ENCODE measurements at places on chromosomes 7 and 10.

DNA sequence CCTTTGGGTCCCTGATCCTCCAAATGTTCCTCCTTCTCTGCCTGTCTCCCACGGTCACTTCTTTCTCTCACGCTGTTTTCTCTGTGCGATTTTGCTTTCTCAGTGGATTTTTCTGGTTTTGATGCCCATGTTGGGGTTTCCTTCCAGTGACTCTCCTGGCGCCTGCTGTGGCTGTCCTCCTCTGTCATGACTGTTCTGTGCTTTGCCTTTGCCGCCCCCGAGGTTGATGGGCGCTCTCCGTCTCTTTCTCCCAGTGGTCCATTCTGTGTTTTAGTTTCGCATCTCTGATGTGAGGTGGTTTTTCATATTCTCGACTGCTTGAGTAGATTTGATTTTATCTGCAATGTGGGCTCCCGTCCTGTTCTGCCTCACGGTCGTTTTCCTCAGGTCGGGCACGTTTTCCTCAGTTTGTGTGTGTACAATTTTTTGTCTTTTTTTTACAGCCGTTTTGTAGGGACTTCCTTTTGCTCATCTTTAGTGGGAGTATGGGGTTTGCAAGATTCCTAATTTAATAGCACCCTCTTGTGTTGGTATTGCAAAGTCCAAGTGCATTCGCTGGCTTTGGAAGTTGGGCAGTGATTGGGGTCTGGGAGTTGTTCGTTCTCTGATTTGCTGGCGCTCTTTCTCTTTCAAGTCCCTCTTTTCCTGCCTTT lies 100.0 kb downstream of the INPP5A start:
- no peak for DNase-seq

- DNase-seq = no peak
Measured at GRCh38 chr7:16535500-16535899, 8.9 kb downstream of the LRRC72 start.

- DNase-seq = no peak
Measured at GRCh38 chr10:32937911-32938424, 20.1 kb downstream of the ITGB1 start.

GRCh38 chr10:1213252-1214070 lies 157.3 kb downstream of the WDR37 start:
- no peak for DNase-seq

- DNase-seq = no peak
Measured at GRCh38 chr7:7757576-7757975, 39.2 kb upstream of the RPA3 start.

DNA sequence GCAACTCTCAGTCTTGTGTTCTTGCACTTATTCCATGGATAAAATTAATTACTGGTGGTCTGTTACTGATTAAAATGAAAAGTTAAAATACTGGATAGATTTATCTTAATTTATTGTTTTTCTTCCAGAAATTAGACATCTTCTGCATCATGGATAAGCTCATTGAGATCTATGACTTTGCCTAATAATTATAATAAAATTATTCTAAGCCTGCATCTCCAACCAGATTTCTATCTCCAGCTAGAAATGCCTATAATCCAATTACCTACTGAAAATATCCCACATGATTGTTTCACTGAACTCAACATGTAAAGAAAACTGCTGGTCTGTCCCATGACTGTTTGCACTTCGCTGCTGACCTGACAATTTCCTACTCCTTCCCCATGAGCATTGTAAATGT lies 88.3 kb upstream of the ACBD5 start:
- no peak for DNase-seq

- no peak for DNase-seq
Measured at GRCh38 chr10:19848226-19848985, 32.2 kb downstream of the PLXDC2 start.

- DNase-seq = no peak
Measured at GRCh38 chr7:18429547-18429946, 66.0 kb upstream of the HDAC9 start.

- no peak for DNase-seq
Measured at GRCh38 chr10:96261930-96262329, 9.4 kb downstream of the BLNK start.

- DNase-seq = no peak
Measured at GRCh38 chr7:87007038-87007437, 52.4 kb downstream of the ELAPOR2 start.

DNA sequence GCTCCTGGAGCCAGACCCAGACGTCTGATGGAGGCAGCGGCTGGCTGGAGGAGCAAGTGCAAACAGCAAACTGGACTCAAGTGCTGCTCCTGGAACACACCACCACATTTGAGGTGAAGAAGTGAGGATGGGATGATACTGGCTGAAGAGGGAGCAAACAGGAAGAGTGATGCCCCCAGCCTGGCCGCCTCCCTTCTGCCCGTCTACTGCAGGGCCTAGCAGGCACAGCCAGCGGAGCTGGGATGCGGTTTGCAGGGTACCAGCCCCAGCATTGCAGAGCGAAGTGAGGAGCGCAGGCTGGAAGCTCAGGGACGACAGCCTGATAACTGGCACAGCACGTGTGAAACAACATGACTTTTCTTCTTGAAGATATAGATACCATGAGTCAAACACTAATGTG lies 111.8 kb upstream of the ZNF32 start:
- DNase-seq = no peak

GRCh38 chr10:96494694-96495093 lies 19.0 kb downstream of the TLL2 start:
- DNase-seq = no peak

DNA sequence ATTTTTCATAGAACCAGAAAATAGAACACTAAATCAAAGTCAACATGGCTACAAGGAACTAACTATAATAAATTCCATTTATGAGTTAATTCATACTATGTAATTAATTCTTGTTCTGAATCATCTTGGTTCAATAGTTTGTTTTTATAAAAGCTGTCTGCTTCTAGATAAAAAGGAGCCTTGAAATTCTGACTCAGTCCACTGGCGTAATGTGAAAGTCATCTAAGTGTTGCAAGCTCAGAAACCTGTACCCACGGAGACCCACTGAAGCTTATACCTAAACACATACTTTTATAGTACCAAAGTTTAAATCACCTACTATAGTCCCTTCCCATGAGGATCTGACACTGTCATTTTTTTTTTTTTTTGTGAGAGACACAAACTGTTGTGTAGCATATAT lies 489.4 kb downstream of the SEMA3D start:
- no peak for DNase-seq

DNA sequence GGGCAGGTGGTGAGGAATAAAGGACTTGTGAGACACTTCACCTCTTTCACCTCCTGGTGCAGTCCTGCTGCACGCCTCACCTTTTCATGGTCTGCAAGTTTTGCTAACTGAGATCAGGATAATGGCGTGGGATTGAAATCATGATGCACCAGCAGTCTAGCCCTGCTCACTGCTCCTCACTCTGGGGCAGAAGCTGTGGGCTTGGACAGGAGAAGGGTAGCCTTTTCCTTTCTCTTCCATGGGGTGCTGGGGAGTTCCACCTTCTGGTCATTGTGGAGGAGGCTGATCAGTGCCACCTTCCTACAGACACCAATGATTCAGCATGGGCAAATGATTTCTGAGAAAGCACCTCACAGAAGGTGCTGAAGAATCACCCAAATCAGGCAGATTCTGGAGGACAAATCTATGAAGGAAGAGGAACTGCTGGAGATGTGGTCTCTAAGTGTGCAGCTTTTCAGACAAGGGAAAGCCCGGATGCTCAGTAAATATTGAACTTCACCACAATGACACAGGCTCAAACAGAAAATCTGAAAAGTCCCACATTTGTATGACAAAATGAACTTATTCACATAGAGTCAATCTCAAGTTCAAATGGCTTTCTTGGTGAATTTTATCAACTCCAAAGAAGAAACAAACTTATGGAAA lies 19.7 kb downstream of the MBL2 start:
- DNase-seq = no peak

DNA sequence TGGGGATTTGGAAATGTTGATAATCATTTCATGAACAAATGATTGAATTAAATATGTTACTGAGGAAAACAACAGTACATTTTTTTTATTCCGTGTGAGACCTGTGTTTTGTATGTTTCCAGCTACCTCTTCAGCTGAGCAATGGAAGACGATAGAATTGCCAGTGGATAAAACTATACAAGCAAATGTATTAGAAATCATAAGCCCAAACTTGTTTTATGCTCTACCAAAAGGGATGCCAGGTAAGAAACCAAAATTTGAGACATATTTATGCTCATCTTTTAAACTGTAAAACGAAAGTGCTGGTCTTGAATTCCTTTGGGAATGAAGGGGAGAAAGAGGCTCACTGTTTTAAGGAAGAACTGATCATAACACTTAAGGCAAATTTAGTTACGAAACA lies 17.8 kb upstream of the VWA2 start:
- no peak for DNase-seq

DNA sequence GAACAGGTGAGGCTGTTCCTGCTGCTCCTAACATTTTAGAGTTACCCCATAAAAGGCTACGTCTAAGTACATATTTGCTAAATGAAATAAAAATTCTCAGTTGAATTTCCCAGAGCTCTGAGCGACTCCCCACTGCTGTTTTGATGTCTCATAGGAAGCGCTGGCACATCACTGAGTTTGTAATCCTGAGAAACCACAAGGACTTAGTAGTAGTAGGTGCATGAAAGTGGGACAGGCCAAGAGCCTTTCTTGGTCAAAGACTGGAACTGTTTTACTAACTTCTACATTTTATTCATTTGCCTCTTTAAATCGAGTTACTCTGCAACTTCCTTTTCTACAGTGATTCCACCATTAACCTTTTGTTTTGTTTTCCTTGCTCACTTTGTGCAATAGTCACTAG lies 85.9 kb downstream of the XPNPEP1 start:
- no peak for DNase-seq

GRCh38 chr7:108308903-108309302 lies 147.3 kb downstream of the NRCAM start:
- no peak for DNase-seq

- DNase-seq = no peak
Measured at GRCh38 chr10:120543291-120543690, 86.3 kb downstream of the PLPP4 start.

- DNase-seq = no peak
Measured at GRCh38 chr10:26378861-26379294, 59.3 kb upstream of the APBB1IP start.

DNA sequence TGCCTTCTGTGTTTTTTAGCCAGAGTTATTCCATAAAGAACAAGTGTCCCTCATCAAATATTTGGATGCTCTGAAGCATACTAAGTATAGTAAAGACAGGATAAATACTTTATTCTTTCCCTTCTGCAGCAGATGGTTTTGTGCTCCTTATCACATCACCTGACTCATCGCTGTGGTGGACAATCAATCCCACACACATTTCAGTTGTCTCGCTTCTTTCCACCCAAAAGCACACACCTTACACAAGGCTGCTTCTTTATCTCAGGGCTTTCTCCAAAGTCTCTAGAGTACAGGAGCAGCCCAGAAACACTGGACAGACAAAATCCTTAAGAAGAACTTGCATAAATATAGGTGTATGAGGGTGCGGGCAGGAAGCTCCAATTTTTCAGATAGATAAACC lies 43.4 kb downstream of the IGF2BP3 start:
- no peak for DNase-seq

GRCh38 chr7:141847996-141848395 lies 6.7 kb upstream of the PRSS37 start:
- DNase-seq = no peak

DNA sequence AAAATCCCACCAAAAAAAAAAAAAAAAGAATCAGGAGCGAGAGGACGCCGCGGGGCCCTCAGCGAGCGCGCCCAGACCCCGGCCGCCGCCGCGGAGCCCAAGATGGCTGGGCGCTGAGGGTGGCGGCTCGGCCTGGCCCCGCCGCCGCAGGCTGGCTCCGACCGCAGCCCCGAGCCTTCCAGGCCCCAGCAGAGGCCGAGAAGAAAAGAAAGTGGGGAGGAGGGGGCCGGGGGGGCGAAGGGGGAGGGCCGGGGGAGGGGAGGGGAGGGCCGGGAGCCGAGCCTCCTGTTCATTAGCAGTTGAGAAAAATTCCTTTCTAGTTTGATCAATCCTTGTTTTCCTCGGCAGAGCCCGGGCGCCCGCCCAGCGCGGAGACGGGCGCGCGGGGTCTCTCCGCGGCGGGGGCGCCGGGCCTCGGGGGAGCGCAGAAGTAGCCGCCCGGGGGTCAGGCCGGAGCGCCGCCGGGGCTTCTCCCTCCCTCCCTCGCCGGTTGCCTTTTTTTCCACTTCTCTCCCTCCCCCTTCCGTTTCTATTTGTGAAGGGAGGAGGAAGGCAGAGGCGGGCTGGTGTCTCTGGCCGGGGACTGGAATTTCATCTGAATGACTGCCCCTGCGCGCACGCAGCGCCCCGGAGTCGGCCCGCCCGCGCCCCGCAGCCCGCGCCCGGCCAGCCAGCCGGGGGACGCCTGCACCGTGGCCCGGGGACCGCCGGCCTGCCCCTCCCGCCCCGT lies 778 bp upstream of the TRIM8 start:
- peak; percentile 79 for DNase-seq

DNA sequence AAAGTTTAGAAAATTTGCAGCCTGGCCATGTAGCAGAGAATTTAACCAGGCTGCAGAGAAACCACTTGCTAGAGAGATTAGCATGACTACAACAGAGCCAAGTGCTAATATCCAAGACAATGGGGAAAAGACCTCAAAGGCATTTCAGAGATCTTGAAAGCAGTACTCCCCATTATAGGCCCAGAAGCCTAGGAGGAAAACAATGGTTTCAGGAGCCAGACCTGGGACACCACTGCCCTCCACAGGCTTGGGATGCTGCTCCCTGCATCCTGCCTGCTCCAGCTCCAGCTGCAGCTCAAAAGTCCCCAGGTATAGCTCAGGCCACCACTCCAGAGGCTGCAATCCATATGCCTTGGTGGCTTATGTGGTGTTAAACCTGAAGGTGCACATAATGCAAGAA lies 101.5 kb upstream of the TMEM72 start:
- DNase-seq = no peak
